ENCODE measurements at places on chromosomes 1 and 21. TPM values are rescaled to one million over a fixed set of nuclear protein-coding genes. Genes with fewer than 3 reads are reported as not detected.

Gene TSPEAR
- polyA plus RNA-seq: not detected

Gene MYOG
- polyA plus RNA-seq: not detected

Gene FHAD1
- polyA plus RNA-seq: not detected

Gene MPL
- polyA plus RNA-seq: not detected

Gene PPM1J
- polyA plus RNA-seq: 0.48 TPM

Gene PRR9
- polyA plus RNA-seq: not detected

Gene THAP3
- 21.5 TPM for polyA plus RNA-seq

Gene FGR
- polyA plus RNA-seq: 133 TPM

Gene KCNJ9
- not detected for polyA plus RNA-seq
